ENCODE measurements at places on chromosomes 2 and 18. TPM values are rescaled to one million over a fixed set of nuclear protein-coding genes. Genes with fewer than 3 reads are reported as not detected.

DNA sequence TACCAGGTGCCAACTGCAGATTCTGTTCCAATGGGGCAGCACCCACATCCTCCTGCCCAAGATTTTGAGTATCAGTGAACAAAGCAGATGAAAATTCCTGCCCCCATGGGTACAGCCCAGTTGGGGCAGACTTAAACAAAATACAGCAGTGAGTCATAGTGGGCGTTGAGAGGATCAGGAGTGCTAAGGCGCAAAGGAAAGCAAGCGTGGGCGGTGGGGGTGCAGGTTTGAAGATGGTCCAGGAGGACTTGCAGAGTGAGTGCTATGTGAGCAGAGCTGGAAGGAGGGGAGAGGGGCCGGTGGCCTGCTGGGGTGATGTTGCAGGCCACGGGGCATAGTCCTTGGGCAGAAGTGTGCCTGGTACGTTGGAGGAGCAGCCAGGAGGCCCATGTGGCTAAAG lies 24.7 kb downstream of the STEAP3 start:
- no peak for DNase-seq

DNA sequence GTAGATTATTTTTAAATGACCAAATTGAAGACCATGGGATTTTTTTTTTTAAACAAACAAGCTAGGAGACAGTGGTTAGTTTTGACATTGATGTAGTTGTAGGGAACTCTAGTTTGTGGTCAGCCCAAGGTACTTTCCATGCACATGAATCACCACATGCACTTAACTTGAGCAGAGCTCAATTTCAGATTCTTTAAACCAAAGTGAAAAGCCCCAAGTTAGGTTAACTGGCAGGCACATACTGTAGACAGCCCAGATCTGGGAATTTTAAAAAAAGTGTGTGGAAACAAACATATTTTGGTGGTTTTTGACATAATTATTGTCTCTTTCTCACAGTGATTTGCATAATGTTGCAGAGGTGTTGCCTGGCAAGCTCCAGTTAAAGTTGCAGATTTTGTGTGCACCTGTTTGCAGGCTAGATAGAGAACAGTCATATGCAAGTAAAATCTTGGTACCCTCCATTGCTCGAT lies 88.4 kb downstream of the BCL2L11 start:
- DNase-seq: no peak

- DNase-seq: no peak
Observed at GRCh38 chr18:46239549-46239948, 135.4 kb downstream of the HAUS1 start.

DNA sequence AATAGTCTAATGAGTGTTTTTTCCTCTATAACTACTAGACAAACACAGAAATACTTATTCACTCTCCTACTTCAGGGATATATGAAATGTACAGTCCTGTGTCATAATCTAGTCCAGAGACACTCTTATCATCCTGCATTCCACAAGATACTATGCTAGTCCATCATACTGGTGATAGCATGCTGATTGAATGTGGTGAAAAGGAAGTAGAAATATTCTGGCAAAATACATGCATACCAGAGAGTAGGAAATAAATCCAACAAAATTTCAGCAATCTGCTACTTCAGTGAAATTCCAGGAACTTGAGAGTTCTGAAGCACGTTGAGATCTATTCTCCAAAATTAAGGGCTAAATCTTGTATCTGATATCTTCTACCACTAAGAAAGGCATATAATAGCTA lies 353.9 kb downstream of the PID1 start:
- DNase-seq: no peak

GRCh38 chr2:174967691-174968260 lies 37.4 kb downstream of the CHN1 start:
- no peak for DNase-seq

DNA sequence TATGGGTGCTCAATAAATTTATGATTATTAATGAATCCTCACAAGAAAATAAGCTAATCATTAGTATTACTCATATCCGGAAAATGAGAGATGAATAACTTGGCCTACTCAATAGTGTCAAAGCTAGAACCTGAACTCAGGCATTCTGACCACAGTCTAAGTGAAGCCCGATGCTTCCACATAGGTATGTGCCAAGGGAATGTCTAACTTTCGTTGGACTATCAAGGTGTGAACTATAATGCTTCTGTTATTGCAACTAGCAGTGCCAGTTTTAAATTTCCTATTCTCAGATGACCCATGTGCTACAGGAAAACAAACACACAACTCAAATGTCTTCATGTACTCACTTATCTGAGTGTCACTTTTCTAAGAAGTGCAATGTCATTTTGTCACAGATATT lies 1.8 kb downstream of the BARD1 start:
- peak; percentile 26 for DNase-seq

- no peak for DNase-seq
Observed at GRCh38 chr2:219688560-219689445, 61.4 kb downstream of the SLC4A3 start.

The MC4R gene
- not detected for polyA plus RNA-seq

The TMEM182 gene
- polyA plus RNA-seq: 4.2 TPM

The GPBAR1 gene
- polyA plus RNA-seq: 6.0 TPM
